Hypothalamus (tissue), 51 donors: ENCODE measurements at places on chromosomes 7 and 10.

DNA sequence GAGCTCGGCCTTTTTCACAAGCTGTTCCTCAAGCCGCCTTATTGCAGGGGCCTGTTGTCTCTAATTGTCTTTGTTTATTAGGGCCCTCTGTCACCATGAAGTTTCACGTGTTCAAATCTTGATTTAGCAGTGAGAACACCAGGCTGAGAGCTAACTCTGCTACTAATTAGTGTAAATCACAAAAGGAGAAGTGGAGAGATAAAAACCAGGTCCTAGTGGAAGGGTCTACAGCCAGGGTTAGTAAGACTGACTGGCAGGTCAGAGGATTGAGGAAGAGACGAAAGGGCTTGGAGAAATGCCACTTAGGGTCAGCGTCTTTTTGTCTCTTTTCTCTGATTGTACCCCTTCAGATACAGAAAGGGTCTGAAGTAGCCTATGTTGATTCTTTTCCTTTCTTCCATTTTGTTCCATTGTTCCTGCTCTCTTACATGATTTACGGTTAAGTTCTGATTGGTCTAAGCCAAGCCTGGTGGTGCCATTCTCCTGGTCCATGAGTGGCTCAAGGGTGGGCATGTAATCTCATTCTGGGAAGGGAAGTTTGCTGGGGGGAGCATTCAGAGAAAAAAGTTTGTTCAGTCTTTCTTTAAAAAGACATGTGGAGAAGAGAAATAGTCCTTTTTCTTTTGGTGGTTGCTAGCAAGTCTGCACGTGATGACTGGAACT lies 21.3 kb downstream of the SSMEM1 start:
- no peak for DNase-seq

DNA sequence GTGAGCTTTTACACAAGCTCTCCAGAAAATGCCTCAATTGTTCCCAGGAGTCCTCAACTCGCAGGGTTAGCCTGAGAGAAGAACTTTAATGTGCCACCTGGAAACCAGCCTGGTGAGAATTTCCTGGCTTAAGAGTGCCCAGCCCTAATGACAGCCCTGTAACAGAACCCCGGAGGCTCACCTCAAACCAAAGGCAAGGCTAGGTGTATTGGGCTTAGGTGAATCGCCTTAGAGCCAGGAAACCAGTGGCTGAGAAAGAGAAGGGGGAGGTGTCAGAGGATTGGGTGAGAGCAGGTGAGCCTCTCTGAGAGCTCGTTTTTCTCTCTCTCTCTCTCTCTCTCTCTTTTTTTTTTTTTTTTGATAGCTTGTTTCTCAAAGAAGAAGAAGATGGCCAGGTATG lies 7.3 kb downstream of the OCM2 start:
- no peak for DNase-seq

DNA sequence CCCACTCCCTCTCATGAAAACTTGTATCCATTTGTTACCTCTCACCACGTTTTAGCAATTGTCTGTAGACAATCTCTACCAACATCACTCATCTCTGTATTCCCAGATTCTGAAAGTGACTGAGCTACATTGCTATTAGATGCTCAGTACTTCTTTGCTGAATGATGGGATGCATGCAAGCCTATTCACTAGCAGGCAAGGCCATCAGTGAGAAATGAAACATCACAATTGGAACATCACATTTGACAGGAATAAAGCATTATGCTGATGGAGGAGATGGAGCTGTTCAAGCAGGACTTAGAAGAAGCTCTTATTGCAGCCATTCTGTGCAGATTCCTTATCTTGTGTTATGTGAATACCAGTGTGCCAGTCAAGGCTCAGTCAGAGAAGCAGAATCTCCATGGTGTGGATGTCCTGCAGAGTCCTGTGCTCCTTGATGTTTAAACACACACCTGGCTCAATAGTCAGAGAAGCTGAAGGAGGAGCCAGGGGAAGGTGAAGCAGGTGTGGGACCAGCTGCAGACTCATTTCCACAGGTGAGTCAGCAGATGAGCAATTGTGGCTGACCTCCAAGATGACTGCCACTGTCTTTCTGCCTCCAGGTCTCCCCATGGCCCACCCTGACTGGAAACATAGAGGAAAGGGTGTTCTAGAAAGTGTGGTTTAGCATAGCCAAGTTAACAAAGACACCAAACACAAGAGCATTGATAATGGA lies 965.5 kb downstream of the GRID1 start:
- DNase-seq, result no peak

GRCh38 chr10:32023264-32023663 lies 33.0 kb downstream of the KIF5B start:
- no peak for DNase-seq

- DNase-seq, result no peak
Observed at GRCh38 chr10:104741127-104741526, 100.0 kb downstream of the SORCS3 start.

- no peak for DNase-seq
Observed at GRCh38 chr7:156026603-156027002, 214.3 kb upstream of the SHH start.

GRCh38 chr10:74548676-74549075 lies 277.7 kb upstream of the KAT6B start:
- no peak for DNase-seq
